Panc1 (cell line): ENCODE measurements at places on chromosomes 6 and 20.
A peak's percentile ranks its signal among the peaks of the same experiment; 100 is the strongest.

DNA sequence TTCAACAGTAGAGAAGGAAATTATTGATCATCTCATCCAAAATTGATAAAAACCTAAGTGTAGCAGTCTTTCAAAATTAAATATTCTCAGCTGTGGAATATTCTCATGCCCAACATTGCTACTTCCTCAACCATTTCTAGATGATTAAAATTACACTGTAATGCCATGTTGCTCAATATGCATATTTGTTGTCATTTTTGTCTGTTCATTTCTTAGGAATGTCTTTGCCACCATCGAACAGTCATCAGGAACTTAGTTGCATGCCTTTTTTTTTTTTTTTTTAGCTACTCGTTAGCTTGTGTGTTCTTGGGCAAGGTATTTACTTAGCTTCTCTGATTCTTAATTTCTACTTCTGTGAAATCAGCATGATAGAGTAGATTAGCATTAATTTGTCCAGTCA is 188.6 kb downstream of the DTNBP1 start:
- DNase-seq: no peak

DNA sequence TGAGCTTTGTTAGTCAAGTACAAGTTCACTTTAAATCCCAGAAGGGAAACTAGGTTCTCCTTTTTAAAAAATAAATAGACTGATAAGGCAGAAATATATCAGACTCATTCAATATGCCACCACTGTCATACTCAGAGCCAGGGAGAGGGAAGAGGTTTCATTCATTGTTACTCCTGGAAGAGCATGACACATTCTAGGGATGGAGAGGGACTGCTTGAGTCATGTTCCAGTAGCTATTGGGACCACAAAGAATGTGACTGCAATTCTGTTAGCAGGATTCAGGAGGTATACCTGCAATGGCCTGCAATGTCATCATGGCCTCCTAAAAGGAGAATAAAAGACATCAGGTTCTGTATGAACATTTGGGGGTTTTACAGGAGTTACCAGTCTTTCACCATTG is 167.6 kb downstream of the TFAP2B start:
- no peak for DNase-seq

- no peak for DNase-seq
Observed at GRCh38 chr6:104050455-104050854, 809.3 kb downstream of the HACE1 start.

DNA sequence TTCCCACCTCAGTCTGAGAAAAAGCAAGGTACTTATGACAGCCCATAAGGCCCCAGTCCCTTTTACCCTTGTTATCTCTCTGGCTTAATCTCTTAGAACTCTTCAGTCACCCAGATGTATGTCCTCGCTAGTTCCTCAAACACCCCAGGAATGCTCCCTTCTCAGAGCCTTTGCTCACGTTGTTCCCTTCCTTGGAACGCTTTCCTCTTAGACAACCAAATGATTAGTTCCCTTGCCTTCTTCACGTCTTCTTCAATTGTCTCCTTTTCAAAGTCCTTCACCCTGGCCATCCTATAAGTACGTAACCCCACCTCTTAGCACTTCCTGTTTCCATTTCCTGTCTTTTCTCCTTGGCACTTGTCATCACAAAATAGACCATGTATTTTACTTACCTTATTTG is 1.1 kb upstream of the APOBEC2 start:
- no peak for DNase-seq

GRCh38 chr20:6057691-6058090 is 3.8 kb upstream of the LRRN4 start:
- DNase-seq: no peak

GRCh38 chr6:143337201-143337949 is 113.1 kb downstream of the ADAT2 start:
- DNase-seq: peak; percentile 15

DNA sequence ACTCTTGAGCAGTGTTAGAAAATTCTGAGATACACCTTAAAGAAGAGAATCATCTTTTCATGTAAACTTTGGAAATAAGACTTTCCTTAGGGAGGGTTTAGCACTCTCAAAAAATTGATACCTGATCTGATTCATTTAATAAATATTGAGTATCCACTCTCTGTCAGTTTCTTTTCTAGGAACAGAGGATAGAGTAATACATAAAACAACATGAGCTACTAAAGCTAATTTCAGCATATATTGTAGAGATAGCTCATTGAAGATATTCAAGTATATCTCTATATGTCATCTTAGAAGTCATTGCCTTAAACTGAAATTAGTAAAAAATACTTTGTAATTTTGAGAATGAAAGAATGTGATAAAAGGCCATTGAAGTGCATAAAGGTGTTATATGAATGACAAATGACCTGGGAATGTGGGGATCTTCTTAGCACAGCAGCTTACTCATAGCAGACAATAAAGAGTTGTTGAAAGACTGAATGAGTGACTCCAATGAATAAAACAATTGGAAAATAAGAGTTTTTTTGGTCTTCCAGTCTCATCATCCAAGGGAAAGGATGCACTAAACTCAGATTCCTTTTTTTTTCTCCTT is 29.2 kb downstream of the RHAG start:
- DNase-seq: no peak

- DNase-seq: no peak
Observed at GRCh38 chr6:130946076-130946475, 117.0 kb downstream of the EPB41L2 start.

- no peak for DNase-seq
Observed at GRCh38 chr20:57130160-57130772, 136.2 kb downstream of the BMP7 start.

GRCh38 chr6:108117427-108118358 is 43.2 kb upstream of the OSTM1 start:
- no peak for DNase-seq

GRCh38 chr6:108732091-108732870 is 115.9 kb upstream of the ARMC2 start:
- DNase-seq: peak; percentile 72

GRCh38 chr20:60250251-60250650 is 292.0 kb downstream of the CDH26 start:
- no peak for DNase-seq

DNA sequence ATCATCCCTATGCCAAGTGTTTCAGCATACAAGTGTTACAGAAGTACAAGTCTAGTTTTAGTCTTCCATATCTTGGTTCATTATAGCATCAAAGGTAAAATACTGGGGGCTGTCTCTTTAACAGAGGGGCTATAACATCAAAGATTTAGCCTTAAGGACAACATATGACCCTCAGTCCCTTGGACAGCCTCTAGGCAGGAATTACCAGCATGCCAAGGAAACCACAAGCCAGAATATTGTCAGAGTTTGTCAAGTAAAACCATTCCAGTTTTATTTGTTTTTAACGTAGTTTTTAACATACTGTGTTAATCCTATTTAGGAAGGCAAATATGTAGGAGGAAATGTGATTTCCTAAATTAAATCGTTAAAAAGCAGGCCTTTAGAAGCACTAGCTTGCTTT is 18.6 kb downstream of the ZKSCAN8 start:
- DNase-seq: no peak

DNA sequence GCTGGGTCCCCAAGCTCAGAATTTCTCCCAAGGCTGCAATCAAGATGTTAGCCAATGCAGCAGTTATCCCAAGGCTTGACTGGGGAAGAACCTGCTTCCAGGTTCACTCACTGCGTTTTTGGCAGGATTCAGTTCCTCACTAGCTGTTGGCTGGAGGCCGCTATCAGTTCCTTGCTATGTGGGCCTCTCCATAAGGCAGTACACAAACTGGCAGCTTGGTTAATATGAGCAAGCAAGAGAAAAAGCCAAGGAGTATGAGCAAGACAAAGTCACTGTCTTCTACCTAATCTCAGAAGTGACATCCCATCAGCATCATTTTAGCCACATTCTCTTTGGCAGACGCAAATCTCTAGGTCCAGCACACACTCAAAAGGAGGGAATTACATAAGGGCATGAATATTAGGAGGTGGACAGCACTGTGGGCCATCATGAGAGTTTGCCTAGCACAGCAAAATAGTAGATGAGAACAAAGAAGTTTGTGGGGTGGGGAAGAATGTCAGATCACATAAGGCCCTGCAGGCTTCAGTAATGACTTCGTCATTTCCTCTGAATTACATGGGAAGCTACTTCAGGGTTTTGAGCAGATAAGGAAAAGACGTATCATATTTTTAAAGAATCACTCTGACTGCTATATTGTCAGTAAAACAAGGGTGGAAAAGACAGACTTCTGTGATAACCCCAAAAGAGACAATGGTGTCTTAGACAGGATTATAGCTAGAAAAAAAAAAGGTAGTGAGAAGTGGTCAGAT is 25.5 kb downstream of the LMBRD1 start:
- no peak for DNase-seq

- no peak for DNase-seq
Observed at GRCh38 chr6:25743868-25744267, 10.7 kb upstream of the SLC17A4 start.
